ENCODE measurements at places on chromosomes 7 and 10. TPM values are rescaled to one million over a fixed set of nuclear protein-coding genes. Genes with fewer than 3 reads are reported as not detected.

The APBB1IP gene
- not detected for total RNA-seq

- no peak for DNase-seq
Measured at GRCh38 chr7:41188163-41189130, 514.4 kb downstream of the INHBA start.

The WAC gene
- 130 TPM for total RNA-seq

The VGF gene
- total RNA-seq: 14.4 TPM

The ACSL5 gene
- 1.0 TPM for total RNA-seq

The TBL2 gene
- total RNA-seq: 48.9 TPM

- DNase-seq: no peak
Measured at GRCh38 chr10:44851881-44852280, 59.3 kb upstream of the TMEM72 start.

The WNT2 gene
- not detected for total RNA-seq

The PLEKHS1 gene
- 0.09 TPM for total RNA-seq

GRCh38 chr7:122842971-122843370 lies 43.3 kb downstream of the CADPS2 start:
- no peak for DNase-seq

DNA sequence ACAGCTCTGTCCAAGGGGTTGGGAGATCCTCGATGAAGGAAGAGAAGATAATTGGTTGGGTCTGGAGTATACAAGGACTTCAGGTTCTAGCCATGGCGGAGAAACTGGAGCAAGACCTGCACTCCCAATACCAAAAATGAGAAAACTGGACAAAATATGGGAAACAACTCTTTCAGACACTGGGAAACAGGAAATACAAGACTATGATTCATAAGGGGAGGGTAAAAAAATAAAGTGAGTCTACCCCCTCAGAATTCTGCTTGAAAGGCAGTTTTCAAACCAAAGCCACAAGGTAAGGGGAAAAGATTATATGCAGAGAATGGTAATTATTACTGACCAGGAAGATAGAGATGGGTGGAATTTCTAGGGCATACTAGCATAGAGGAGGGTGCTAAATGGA lies 10.2 kb upstream of the SEC61G start:
- DNase-seq: no peak

GRCh38 chr7:138865843-138866242 lies 67.8 kb upstream of the ATP6V0A4 start:
- no peak for DNase-seq

GRCh38 chr7:156158693-156159092 lies 346.4 kb upstream of the SHH start:
- no peak for DNase-seq

DNA sequence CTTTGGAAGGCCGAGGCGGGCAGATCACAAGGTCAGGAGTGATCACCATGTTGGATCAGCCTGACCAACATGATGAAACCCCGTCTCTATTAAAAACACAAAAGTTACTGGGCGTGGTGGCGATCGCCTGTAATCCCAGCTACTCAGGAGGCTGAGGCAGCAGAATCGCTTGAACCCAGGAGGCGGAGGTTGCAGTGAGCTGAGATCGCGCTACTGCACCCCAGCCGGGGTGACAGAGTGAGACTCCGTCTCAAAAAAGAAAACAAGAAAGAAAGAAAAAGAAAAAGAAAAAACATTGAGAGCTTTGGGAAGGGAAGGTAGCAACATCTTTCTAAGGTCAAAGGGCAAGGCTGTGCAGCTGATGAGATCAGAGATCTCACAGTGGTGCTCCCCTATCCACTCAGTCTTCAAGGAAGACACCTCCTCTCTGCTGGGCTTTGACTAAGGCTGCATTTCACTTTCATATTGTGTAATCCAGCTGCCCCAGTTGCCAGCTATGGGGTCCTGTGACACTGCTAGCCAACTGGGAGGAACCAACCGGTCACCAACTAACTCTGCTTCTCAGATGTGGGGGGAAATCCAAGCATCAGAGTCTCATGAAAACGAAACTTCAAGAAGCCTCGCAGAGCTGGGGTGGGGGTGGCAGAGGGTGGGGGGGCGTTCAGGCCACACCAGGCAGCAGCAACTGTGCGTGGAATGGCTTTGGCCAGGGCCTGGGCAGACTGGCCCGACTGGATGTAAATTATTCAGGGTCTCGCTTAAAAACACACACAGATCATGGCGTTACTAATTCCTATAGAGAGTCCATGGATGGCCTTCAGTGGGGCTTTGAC lies 1.5 kb downstream of the IL15RA start:
- DNase-seq: no peak

DNA sequence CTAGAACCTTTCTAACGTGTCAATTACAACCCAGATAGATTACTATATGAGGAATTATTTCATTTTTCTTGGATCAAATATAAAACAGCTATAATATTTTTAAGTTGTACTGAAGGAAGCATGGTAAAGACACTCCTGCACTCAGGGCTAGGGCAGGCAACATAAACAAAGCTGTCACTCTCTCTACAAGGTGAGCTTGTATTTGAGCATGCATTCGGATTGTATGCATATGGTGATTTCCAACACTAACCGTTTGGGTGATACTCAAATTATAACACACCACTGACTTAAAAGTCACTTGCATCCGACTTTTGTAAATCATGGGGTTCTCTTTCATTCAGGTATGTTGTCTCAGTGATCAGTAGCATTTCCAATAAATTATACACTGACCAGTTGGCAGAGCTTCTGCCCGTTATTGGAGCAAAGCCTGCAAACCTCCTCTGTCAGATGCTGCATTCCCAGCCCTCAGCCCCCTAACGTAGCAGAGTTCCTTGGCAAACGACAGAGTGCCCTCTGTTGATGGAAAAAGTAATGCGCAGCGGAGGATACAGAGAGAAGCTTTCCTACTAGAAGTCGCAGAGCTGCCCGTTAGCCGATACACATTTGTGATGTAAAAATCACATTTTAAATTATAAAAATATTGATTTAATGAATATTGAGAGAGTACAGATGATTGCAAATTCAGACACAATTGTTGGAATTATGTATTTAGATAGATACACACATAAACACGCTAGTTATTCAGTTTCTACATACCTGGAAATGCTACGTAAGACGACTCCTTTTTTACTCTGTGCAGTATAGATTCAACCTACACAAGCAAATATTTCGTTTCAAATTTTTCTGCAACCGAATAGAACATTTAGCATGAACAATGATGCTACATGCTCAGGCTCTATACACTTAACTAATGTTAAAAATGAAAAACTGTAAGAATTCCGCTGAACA lies 173.9 kb upstream of the SP4 start:
- DNase-seq: peak; percentile 76

The SNX10 gene
- total RNA-seq: 1.1 TPM

The CCDC3 gene
- total RNA-seq: 3.0 TPM

- no peak for DNase-seq
Measured at GRCh38 chr7:130048906-130049305, 2.3 kb downstream of the ZC3HC1 start.

GRCh38 chr10:121091961-121092719 lies 241.0 kb downstream of the WDR11 start:
- no peak for DNase-seq

The FOXP2 gene
- not detected for total RNA-seq

DNA sequence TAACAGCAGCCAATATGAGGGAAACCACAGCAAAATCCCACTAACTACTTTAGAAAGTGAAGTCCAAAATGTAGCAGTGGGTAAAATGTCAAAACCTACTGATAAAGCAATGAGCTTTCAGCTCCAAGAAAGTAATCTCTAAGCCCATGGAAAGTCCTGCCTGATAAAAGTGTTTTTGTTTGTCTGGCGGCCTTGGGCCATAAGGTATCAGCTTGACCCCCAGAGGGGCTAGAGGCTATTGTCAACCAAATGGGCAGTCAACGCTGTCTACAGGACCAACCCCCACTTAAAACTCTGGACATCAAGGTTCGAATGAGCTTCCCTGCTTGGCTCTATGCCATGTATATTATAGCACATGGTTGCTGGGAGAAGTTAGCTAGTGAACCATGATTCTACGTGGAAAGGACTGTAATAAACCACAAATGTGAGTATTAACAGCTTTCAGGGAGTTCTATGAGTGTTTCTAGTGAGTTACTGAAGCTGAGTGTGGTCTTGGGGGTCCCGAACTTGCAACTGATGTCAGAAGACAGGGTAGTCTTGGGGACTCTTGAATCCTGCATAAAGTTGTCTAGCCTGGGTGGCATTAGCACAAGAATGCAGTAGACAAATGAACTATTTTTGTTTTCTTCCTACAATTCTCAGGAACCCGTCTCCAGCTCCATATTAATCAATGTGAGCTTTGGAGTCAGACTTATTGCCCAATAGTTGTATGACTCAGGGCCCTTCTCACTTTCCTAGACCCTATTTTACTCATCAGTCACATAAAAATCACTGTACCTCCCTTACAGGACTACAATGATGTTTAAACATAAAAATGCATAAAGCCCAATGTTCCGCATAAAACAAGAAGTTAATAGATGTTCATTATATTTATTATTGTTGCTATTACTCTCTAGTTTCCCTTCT lies 164.9 kb downstream of the DGKI start:
- no peak for DNase-seq

DNA sequence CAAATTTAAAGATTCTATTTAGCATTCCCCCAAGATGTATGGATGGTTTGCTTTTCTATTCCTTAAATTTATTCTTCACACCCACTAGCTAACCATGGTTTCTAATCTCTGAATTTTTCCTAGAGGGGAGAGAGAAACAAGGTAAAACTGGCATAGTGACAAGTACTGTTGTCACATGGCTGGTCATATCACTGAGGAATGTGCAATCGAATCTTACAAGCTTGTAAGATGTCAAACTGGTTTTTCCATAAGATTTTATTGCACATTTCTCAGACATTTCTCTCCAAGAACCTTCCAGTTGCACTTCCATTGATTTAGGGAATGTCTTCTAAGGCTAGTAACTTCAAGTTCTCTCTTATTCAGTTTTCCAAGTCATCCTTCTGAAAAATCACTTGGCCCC lies 89.8 kb downstream of the MBL2 start:
- DNase-seq: no peak

DNA sequence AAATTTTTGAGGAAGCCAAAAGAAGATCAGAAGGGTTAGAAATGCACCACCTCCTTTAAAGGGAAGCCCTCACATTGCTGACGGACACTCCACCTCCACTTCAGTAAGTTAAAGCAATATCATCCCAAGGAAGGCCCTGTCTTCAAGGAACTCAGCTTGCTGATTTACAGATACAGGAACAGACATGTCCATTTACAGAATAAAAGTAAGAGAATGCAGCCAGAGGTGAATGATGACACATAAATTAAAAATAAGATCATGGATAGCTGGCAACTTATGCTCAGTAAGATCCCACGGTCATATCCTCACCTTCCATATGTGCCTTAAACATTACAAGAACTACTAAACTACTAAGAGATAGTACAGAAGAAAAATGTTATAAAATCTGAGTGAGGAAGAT lies 20.4 kb downstream of the GRB10 start:
- DNase-seq: no peak

The CISD1 gene
- total RNA-seq: 64.5 TPM

- peak; percentile 74 for DNase-seq
Measured at GRCh38 chr10:15744217-15744865, 24.6 kb upstream of the ITGA8 start.

DNA sequence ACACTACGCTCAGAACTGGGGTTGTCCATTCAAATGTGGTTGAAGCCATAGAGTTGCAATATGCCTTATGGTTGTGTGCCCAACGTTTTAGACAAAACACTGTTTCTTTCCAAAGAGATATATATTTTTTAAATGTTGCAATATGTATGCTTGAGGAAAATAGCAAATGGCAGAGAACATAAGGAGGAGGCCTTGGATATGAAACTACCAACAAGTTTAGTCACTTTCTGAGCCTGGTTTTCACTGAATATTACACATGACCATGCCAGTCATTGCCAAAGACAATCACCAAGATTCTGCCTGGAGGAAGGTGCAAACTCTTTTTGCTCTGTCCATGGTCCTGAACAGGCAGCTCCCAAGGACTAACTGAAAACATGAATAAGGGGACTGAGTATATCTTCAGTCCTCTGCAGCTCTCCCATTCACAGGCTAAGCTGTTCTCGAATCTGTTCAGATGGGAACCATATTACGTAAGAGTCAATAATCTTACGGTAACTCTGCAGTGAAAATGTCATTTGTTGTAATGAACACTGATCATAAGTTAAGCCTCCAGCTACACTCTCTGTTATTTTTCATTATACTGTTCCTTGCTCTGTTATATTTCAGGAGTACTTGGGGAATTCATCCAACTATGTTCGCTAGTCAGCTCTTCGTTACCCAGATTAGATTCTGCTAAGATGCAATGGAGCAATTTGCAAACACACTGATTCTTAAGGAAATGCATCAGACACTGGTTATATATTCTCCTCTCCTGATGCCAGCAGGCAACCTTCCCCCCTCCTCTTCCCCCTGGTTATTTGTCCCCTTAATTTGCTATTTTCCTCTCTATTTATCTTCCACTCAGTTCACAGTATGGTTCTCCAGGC lies 90.7 kb upstream of the C1QL3 start:
- DNase-seq: peak; percentile 65

DNA sequence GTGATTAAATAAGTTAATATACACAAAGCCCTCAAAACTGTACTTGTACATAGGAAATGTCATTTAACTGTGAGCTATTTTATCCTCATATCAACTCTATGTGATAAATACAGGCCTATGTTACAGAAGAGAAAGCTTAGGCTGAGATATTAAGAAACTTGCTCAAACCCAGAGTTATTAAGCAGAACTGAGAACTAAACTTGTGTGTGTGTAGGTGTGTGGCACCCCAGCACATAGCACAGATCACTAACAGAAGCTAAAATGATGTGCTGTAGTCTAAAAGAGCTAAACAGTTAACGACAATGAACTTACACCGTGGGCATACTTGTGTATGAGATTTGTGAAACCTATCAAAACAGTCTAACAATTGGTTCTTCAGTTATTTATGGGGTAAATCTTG lies 34.5 kb downstream of the MTPN start:
- DNase-seq: no peak

DNA sequence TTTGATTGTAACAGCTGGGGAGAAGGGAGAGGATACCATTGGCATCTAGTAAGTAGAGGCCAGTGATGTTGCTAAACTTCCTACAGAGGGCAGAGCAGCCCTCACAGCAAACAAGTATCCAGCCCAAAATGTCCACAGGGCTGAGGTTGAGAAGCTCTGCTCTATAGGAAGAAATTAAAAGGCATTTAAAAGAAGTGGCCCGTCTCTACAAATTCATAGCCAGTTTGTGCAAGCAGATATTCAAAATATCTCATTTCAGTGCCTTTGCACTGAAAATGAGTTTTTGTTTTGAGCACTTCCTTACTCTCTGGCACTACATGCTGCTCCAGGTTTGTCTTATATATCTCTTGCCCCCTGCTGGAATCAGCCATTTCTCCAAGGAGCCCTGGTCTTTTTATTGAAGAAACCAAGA lies 330.0 kb downstream of the BBS9 start:
- peak; percentile 68 for DNase-seq

- no peak for DNase-seq
Measured at GRCh38 chr7:150377635-150378034, 1.5 kb upstream of the ZNF775 start.

- peak; percentile 53 for DNase-seq
Measured at GRCh38 chr10:15570738-15571339, 148.9 kb downstream of the ITGA8 start.
